IPS DF 6.9 (cell line): ENCODE measurements at places on chromosomes 3 and 15.

DNA sequence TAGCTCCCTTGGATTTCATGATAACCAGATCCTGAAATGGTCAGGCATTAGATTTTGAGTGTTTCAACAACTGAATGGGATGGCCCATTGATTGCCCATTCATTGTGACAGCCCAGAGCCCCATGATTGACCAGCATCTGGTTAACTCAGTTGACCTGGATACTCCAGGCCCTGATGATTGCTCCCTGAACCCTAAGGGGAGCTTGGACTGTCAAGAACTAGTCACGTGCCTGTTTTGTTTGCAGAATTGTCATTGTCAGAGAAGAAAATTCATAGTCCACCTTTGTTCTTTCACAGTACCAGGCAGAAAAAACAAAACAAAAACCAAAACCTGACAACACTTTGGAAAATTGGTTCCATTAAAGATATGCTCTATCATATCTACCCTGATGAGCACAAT, 241.3 kb upstream of the ONECUT1 start:
- DNase-seq: no peak

GRCh38 chr3:135491491-135492205, 473.9 kb upstream of the PPP2R3A start:
- no peak for DNase-seq

GRCh38 chr15:71575474-71576045, 234.8 kb upstream of the NR2E3 start:
- no peak for DNase-seq

DNA sequence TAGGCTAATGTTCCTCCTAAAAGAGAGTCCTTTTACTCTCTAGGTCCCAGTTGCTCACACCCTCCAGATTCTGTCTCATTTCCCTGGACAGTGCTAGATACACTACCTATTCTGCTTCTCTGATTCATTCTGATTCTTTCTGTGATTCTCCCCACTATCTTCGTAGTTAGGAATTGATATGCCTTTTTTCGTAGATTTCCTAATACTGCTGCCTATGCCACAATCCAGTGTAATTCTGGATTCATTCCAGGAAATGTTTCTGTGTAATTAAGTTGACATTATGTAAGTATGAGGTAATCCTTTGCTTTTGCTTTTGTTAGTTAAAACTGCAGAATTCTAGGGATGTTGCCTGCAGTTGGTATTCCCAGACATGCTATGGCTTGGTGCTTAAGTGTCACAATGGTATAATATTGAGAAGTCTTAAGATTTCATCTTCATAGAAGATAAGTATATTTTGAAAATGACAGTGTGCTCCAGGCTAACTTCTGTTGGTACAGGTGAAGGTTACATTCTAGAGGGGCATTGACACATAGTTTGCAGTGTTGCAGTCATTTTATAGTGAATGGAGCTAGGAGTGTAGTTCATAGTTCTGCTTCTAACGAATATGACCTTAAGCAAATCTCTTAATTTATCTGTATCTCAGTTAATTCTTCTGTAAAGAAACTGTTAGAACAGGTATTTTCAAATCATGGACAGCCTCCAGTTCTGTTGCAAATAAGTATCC, 54.3 kb downstream of the RIOX2 start:
- no peak for DNase-seq

DNA sequence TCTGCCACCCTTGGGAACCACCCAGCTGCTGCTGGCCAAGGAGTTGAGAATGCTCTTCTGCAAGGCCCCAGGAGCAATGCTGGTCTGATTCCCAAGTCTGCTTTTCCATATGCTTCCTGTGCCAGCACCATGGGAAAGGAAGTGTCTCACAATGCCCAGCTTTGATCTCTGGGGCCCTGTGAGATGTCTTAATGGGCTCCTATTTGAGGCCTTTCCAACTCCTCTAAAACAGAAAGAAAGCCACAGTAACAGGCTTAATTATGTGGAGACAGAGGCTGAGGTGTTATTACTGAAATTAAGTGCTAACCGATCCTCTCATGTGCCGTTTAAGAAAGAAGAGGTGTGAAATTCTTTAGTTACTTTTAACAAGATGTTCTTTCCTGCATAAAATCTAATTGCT, 4.5 kb downstream of the EOGT start:
- no peak for DNase-seq

DNA sequence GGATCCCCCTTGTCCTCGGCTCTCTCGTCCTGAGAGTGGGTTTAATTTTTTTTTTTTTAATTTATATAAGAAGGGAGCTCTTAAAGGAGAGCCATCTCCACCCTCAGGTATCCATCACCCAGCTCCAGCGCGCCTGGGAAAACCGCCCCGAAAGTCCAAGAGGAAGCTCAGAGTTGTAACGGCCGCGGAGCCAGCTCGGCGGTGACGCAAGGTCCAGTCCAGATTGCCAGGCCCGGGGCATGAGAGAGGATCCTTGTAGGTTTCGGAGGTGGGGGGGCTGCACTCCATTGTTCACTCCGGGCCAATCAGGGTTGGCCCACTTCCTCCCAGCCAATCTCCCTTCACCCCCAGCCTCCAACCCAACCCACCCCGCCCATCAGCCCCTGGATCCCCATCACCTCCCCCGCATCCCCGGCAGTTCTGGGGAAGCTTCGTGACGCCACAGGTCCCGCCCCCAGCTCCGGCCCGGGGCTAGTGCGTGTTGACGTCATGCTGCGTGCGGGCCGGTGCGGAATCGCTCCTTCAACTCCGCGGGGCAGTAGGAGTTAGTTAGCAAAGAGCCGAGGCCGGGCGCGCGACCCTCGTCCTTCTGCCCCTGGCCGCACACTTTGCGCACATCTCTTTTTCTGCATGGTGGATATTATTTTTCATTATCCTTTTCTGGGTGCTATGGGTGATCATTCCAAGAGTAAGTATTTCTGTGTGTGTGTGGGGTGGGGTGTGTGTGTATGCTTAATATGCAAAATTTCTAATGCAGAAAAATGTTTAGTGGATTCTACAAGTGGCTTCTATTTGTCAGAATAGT, at the start of gene ISL2:
TSS of gene ISL2 (plus strand) at position 520 of the 805 bp plus-strand sequence. CDS start at position 631, 111 bp downstream.
- DNase-seq: no peak

- no peak for DNase-seq
These were observed 228.7 kb downstream of the TBL1XR1 start for GRCh38 chr3:176968631-176969030.

GRCh38 chr3:195522254-195523023, 20.7 kb downstream of the PPP1R2 start:
- DNase-seq: no peak

DNA sequence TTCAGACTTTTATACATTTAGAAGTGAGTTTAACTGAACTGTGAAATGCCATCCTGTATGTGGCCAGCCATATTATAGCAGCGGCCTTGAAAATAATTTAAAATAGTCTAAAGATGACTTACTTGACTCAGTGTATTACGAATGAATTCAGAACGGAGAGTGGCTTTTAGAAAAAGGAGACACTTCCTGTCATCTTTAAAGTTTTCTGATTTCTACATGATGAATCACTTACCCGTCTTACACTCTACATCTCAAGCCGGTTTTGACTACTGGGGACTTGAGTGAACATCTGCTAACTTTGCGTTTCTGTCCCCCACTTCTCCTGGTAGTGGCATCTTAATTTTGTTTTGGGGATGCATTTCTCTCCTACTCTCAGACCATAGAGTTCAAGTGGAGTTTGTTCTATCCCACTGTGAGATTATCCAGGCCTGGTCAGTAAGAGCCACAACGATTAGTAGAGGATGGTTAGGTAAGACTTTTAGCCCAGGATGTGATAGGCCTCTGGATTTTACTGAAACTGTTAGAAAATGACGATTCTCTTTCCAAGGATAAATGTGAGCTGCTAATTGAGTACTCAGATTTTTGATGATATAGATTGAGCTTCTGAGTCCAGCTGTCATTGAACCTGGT, 175.4 kb upstream of the CADPS start:
- DNase-seq: no peak

DNA sequence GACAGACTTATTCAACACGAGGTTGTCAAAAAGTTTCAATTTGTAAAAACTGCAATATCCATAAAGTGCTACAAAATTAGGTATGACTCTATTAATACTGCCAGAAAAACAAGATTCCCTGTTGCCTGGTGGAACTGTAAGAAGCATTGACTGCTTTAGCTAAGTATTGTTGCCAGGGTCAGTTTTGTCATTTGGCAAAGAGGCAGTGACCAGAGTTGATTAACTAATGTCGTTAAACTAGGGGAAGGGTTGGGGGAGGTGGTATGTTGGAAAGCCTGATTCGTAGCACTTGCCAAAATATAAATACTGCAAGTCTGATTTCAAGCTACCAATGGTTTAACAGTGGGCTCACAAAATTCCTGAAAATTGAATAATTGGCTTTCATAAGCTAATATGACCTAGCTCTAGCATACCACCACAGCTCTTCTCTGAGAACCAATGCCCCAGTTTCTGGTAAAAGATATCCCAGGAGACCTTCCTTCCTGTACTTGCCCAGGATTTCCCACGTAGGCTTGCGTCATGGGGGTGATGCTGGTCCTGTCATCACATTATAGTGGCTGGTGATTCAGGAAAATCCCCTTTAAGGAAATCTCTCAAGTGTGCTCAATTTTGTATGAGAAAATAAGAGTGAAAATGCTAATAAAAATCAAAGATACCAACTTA, 266.4 kb upstream of the TBC1D5 start:
- DNase-seq: no peak

GRCh38 chr3:128160661-128161060, 7.4 kb downstream of the EEFSEC start:
- no peak for DNase-seq
